SW480 (cell line): ENCODE measurements at places on chromosomes 6 and 20.

- DNase-seq = no peak
These were observed 3.9 kb upstream of the NECAB3 start for GRCh38 chr20:33677991-33678702.

DNA sequence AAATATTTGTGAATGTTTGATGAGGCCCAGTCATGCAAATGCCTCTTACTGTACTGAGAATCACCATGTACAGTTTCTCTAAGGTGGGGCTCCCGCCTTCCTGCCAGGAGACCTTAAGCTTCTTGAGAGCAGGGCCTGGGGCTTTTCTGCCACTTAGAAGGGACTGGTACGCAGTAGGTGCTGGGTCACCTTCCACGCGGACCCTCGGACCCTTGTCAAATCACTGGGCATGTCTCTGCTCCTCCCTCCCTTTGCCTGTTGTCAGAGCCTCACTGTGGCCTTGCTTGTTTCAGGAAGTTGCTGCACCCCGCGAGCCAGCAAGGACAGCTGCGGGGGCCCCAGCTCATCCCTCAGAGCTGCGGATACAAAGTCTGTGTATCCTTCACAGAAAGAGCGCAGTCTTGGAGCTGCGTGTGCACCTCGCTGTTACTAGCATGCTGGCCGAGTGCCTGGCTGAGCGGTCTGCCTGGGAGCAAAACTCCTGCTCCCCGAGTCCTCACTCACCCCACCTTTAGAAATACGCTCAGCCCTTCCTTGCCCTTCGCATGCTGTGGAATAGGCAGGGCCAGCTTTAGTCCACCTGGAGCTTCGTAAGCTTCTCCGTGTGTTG lies 30.7 kb upstream of the IRF4 start:
- no peak for DNase-seq

- DNase-seq = no peak
These were observed 32.8 kb downstream of the VIP start for GRCh38 chr6:152783217-152783878.

DNA sequence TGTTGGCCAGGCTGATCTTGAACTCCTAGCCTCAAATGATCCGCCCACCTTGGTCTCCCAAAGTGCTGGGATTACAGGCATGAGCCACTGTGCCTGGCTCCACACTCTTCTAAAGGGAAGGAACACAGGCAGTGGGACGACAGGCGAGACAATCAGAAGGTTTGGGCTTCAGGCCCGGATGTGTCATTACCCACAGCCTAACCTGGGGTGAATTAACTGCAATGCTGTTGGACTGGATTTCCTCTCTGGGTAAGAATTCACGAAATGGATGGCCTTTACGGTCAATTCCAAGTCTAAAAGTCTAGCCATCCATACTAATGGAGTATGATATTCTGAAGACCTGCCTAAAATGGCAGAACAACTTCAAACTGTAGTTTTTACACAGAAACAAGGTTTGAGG lies 83.7 kb upstream of the CCDC28A start:
- no peak for DNase-seq

GRCh38 chr6:109014606-109015005 lies 80.0 kb downstream of the SESN1 start:
- no peak for DNase-seq

- peak; percentile 41 for DNase-seq
These were observed 56.1 kb upstream of the B3GAT2 start for GRCh38 chr6:71012866-71013469.

DNA sequence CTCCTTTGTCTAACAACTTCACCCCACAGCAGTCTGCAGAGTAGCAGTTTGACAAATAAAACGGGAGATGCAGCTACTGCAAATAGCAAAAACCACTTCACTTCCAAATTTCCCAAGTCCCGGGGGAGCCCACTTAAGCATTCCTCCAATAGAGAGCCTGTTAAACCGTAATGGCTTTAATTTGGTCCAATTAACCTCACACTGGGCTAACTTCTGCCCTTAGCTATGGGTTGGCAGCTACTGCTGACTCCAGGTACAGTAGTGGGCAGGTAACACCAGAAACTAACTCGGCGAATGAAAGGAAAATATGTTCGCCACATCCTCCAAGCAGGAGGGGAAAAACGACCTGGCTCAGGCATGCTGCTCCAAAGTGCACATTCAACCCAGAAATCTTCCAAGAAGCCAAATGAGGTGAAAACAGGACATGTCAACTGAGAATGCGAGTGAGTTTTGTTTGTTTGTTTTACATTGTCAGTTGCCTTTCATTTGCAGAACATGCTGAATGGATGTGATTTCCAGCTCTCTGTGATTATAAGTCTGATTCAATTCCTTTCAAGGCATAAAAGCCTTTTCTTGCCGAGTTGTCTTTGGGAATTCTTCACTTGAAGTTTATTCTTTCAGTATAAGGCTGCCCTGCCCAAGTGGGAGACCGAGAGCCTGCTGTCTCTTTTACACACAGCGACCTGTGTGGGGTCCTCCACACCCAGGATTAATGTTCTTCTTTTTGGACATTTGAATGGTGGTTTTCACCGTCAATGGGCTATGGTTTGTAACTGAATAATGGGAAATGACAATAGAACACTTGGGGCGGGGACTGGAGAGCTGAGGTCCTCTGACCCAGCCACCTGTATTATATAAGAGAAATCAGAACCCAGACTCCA lies 117.3 kb upstream of the ARMC2 start:
- DNase-seq = no peak

- DNase-seq = no peak
These were observed 20.1 kb downstream of the OPRM1 start for GRCh38 chr6:154058963-154059680.

DNA sequence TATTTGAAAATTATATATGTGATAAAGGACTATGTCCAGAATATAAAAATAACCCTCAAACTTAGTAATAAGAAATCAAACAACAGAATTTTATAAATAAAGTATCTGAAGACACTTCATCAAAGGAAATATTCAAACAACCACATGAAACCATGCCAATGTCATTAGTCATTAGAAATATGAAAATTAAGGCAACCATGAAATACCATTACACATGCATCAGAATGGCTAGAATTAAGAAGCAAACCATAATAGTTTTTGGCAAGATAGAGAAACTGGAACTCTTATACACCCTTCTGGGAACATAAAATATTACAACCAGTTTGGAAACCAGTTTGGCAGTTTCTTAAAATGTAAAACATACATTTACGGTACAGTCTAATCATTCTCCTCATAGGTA lies 137.2 kb upstream of the ADGRB3 start:
- DNase-seq = peak; percentile 28

DNA sequence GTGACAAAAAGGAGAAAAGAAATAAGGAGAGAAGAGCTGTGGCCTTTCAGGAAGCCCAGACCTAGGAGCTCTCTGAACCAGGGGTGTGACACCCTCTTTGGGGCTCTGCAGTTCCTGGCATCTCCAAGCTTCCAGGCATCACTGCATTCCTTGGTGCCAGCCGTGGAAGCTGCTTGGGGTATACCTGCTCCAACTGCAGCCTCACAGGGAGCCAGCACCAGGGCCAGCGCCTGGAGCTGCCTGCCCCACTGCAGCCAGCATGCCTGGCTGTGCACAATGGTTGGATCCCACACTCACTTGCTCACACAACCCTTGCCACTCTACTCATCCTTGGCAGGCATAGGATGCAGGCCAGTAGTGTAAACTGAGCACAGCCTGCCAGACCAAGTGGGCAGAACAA lies 242.1 kb upstream of the GJE1 start:
- DNase-seq = no peak

- no peak for DNase-seq
These were observed 140.1 kb upstream of the ZFP64 start for GRCh38 chr20:52331655-52332054.

- no peak for DNase-seq
These were observed 213.9 kb upstream of the PRDM1 start for GRCh38 chr6:105872249-105872648.

- no peak for DNase-seq
These were observed 115.3 kb upstream of the ID4 start for GRCh38 chr6:19721766-19722377.

- DNase-seq = no peak
These were observed 29.4 kb downstream of the TRPC4AP start for GRCh38 chr20:35063168-35063567.
